ENCODE measurements at places on chromosomes 1 and 21.

GRCh38 chr1:64077281-64077940 is 126.0 kb upstream of the UBE2U start:
- no peaks in the 10 kb centered on the region for H3K4me1 ChIP-seq
- DNase-seq: no peak
- H3K4me3 ChIP-seq: no peak overlapping the region
- H3K27ac ChIP-seq: no peak overlapping the region
- peaks cover 2% of the 10 kb centered on the region for H3K27me3 ChIP-seq

GRCh38 chr1:26288311-26288941 is 8.5 kb downstream of the SH3BGRL3 start:
- peak; percentile 89 for DNase-seq
- peak overlapping the region; percentile 17 for H3K4me3 ChIP-seq
- peaks cover 10% of the 10 kb centered on the region for H3K36me3 ChIP-seq

DNA sequence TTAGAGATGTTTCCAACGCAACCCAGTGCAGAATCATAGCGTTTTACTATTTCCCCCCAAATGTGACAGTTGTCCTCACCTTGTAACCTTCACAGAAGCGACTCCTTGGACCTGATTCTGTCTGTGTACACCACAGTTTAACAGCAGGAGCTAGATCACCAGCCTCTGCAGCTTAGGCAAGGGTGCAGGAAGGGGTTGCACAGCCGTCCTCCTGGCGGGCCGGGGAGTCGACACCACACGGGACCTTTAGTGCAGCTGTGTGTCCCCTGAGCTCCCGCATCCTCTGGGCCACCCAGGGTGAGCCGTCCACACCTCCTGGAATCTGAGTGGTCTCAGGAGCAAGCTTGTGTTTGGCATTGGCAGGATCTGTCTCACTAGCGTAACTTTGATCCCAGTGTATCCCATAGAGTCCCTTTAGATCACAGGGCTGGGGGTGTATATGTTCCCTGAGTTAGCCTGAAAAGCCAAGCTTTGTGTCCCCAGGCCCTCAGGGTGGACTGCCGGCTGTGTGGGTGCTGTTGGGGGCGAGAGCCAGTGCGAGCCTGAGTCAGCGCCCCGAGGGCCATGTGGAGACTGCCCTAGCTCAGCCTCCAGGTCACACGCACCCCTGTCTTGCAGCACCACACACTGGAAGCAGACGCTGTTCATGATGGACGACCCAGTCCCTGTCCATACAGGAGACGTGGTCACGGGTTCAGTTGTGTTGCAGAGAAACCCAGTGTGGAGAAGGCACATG is 27.5 kb downstream of the PRMT2 start:
- no peaks in the 10 kb centered on the region for H3K27me3 ChIP-seq
- H3K27ac ChIP-seq: no peak overlapping the region
- H3K4me3 ChIP-seq: no peak overlapping the region
- peaks cover 11% of the 10 kb centered on the region for H3K4me1 ChIP-seq
- peaks cover 23% of the 10 kb centered on the region for H3K36me3 ChIP-seq

DNA sequence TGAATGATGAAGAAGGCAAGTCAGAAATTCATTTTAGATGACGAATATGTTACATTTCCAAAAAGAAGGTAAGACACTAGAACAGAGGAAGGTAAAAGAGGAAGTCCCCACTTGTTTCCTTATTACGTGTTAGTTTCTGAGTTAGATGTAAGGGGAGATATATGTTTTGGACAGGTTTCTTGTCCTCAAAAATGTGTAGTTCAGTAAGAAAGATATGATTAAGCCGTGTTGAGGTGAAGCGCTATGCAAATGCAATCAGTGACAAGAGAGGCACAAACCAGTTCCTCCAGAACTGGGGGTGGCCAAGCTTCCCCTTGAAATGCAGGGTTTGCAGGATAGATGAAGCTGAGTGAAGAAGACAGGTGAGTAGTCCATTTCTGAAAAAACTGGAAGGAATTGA is 293.3 kb upstream of the RUNX1 start:
- peaks cover 6% of the 10 kb centered on the region for H3K36me3 ChIP-seq
- peak overlapping the region; percentile 62 for H3K4me3 ChIP-seq
- peak overlapping the region; percentile 98 for H3K27ac ChIP-seq

DNA sequence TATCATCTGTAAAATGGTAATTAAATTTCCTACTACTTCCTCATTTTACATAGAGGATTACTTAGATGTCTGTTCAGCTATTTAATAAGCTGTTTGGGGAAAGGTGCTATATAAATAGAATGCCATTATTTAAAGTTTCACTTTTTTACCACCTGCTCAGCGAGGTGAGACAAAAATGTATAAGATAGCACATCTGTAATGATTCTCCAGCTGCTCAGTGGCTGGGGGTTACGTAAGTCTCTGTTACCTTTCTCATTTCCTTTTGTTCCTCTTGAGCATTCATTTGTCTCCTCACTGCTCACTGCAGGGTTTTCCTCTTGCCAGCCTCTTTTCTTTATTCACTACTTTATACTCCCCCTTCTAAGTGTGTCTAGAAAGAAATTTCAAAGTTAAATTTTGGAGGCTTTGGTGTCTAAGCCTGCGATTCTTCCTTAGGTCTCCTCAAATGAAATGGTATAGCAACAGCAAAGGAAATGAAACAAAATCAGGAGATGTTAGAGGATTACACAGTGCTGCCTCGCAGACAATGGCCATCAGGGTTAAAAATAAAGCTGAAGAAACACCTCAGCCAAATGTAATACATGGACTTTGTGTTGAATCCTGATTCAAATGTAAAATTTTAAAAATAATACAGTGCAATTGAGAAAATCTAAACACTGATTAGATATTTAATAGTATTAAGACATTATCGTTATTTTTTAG is 6.8 kb downstream of the RGS8 start:
- no peak overlapping the region for H3K27ac ChIP-seq
- no peak for DNase-seq
- no peaks in the 10 kb centered on the region for H3K36me3 ChIP-seq
- no peak overlapping the region for H3K4me3 ChIP-seq

GRCh38 chr1:180849031-180849775 is 63.5 kb upstream of the KIAA1614 start:
- no peaks in the 10 kb centered on the region for H3K27me3 ChIP-seq
- H3K27ac ChIP-seq: no peak overlapping the region
- H3K4me1 ChIP-seq: peaks cover 16% of the 10 kb centered on the region
- H3K4me3 ChIP-seq: no peak overlapping the region

DNA sequence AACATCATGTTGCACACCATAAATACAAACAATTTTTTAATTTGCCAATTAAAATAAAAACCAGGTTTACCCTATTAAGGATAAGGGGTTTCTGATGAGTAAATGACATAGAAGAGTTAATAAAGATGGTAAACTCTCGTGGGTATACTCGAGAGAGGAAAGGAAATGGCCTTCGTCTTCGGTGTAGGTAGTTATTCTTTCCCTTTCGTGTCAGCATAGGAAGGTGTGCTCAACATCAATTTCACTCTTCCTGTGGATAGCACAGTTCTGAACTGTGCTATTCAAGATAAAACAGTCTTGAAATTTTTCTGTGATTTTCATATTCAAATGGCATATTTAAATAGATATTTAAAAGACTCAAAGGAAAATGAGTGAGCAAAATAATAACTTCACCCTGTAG is 98.2 kb downstream of the RGL1 start:
- no peak overlapping the region for H3K27ac ChIP-seq
- H3K36me3 ChIP-seq: peaks cover 13% of the 10 kb centered on the region

- no peaks in the 10 kb centered on the region for H3K27me3 ChIP-seq
- no peaks in the 10 kb centered on the region for H3K36me3 ChIP-seq
- no peak for DNase-seq
- no peak overlapping the region for H3K27ac ChIP-seq
- no peak overlapping the region for H3K4me3 ChIP-seq
- H3K4me1 ChIP-seq: no peaks in the 10 kb centered on the region
Observed at GRCh38 chr1:183817576-183818288, 12.8 kb downstream of the RGL1 start.

DNA sequence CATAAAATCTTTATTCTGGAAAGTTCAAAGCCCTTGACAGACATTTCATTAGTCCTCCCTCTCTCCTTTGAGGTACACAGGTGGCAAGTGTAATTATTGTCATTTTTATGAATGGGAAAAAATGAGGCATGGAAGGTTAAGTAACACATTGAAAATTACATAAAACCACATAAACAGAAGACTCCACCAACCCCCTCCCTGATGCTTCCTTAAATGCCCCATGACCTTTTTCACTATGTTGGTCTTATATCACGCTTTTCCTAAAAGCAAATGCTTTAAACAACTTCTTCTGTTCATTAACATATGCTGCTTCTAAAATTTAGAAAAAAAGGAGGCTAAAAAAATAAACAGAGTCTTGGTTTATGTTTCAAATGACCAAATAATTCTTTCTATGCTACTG is 648.4 kb downstream of the PTPRC start:
- H3K27ac ChIP-seq: no peak overlapping the region
- no peaks in the 10 kb centered on the region for H3K36me3 ChIP-seq
- no peaks in the 10 kb centered on the region for H3K4me1 ChIP-seq
- H3K27me3 ChIP-seq: peaks cover 9% of the 10 kb centered on the region
- DNase-seq: no peak
- H3K4me3 ChIP-seq: no peak overlapping the region

GRCh38 chr1:224565186-224565585 is 50.9 kb upstream of the CNIH3 start:
- H3K36me3 ChIP-seq: no peaks in the 10 kb centered on the region
- H3K4me1 ChIP-seq: no peaks in the 10 kb centered on the region
- H3K27me3 ChIP-seq: no peaks in the 10 kb centered on the region
- no peak overlapping the region for H3K27ac ChIP-seq
- no peak for DNase-seq

- DNase-seq: no peak
- no peaks in the 10 kb centered on the region for H3K36me3 ChIP-seq
- no peak overlapping the region for H3K4me3 ChIP-seq
Observed at GRCh38 chr1:164641353-164641730, 82.4 kb downstream of the PBX1 start.

DNA sequence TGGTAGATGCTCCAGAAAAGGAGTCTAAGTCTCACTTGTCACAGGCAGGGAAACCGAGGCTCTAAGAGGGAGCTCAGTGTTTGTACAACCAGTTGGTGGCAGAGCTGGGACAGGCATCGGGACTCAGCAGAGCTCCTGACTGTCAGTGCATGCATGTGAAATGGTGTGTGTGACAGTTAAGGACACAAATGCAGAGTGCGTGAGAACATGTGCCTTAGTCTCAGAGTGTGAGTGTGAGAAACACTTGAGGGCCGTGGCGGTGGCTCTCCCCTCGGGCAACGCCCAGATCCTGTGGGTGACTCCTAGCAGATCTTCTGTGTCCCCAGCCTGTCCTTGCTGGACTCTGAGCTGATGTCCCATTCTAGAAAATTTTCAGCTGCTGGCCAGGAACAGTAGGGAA is 362.6 kb downstream of the MATN1 start:
- H3K27me3 ChIP-seq: peaks cover 19% of the 10 kb centered on the region
- no peaks in the 10 kb centered on the region for H3K4me1 ChIP-seq
- DNase-seq: no peak
- H3K4me3 ChIP-seq: no peak overlapping the region

DNA sequence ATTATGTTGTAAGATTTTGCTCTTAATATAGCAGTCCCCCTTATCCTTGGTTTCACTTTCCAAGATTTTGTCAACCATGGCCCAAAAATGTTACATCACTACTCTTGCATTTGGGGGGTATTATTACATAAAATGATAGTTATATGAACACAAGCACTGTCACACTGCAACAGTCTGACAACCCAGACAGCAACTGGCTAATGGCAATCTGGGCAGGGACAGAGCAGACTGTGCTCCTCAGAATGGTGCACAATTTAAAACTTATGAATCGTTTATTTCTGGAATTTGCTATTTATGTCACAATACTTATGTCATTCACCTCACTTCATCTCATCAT is 2.1 kb upstream of the IVNS1ABP start:
- H3K4me3 ChIP-seq: no peak overlapping the region
- H3K27me3 ChIP-seq: no peaks in the 10 kb centered on the region
- peaks cover 19% of the 10 kb centered on the region for H3K36me3 ChIP-seq
- H3K4me1 ChIP-seq: peaks cover 30% of the 10 kb centered on the region
- no peak overlapping the region for H3K27ac ChIP-seq

GRCh38 chr1:94183197-94183815 is 54.1 kb downstream of the ARHGAP29 start:
- no peaks in the 10 kb centered on the region for H3K36me3 ChIP-seq
- H3K27ac ChIP-seq: no peak overlapping the region
- H3K4me3 ChIP-seq: no peak overlapping the region
- no peak for DNase-seq

DNA sequence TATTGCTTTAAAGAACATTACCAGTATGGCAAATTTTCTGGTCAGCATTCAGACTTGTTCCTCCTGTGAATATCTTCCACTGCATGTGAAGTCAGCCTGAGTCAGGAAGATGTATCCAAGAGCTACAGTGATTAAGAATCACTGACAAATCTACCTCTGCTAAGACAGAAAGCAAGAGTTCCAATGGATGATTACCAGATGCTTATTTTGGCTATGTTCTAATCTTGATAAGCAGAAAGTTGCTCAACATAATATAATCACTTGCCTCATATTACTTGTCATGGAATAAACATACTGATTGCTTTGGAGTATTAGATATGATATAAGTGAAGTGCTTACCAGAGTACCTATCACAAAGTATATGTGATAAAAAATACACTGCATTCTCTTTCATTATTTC is 738.1 kb downstream of the ADGRL2 start:
- H3K27me3 ChIP-seq: no peaks in the 10 kb centered on the region
- H3K36me3 ChIP-seq: no peaks in the 10 kb centered on the region
- no peak for DNase-seq

DNA sequence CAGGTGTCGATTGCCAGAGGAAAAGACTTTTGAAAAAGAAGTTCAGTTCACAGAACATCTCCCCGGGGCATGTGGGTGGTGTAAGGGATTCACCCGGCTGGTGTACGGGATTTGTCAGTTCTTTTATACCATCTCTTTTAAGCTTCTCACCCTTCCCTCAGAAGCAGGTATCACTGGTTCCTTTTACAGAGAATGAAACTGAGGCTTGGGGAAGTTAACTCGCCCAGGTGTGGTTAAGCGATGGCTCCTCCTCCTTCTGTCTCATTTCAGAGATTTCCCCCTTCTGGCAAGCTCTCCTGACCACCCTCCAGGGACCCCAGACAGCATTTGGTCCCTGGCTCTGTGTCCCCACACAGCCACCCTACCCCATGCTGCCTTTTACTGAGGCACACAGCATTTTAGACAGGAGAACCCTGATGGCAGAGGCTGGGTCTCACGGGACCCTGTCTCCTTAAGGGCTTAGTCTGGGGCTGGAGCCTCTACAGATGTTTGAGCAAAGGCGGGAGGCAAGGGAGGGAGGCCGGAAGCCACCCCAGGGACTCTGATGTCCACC is 2.8 kb upstream of the ECE1 start:
- H3K27ac ChIP-seq: peak overlapping the region; percentile 99
- DNase-seq: peak; percentile 81
- no peaks in the 10 kb centered on the region for H3K27me3 ChIP-seq
- H3K36me3 ChIP-seq: peaks cover 23% of the 10 kb centered on the region

DNA sequence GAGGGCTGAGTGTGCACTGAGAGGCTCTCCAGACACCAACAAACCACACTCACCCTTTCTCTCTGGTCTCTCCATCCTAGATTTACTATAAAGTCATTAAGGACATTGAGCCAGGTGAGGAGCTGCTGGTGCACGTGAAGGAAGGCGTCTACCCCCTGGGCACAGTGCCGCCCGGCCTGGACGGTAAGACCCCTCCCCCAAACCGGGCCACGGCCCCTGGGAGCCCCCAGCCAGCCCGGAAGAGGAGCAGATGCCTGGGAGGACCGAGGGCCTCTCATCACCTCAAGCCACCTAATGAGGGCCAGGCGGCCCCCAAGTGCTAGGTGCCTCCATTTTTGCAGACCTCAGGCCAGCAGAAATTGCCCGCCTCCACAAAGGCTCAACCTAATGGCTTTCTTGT is 58.1 kb upstream of the ARHGEF16 start:
- H3K27me3 ChIP-seq: peaks cover 33% of the 10 kb centered on the region
- H3K4me1 ChIP-seq: no peaks in the 10 kb centered on the region
- no peak overlapping the region for H3K27ac ChIP-seq
- no peak overlapping the region for H3K4me3 ChIP-seq
- H3K36me3 ChIP-seq: no peaks in the 10 kb centered on the region

Measured in activated CD4-positive, alpha-beta memory T cell treated with anti-CD3 and anti-CD28 coated beads for 36 hours (primary cell).